ENCODE measurements at places on chromosomes 7 and 10.

GRCh38 chr10:32982293-32982709, 24.3 kb upstream of the ITGB1 start:
- peak; percentile 74 for DNase-seq

DNA sequence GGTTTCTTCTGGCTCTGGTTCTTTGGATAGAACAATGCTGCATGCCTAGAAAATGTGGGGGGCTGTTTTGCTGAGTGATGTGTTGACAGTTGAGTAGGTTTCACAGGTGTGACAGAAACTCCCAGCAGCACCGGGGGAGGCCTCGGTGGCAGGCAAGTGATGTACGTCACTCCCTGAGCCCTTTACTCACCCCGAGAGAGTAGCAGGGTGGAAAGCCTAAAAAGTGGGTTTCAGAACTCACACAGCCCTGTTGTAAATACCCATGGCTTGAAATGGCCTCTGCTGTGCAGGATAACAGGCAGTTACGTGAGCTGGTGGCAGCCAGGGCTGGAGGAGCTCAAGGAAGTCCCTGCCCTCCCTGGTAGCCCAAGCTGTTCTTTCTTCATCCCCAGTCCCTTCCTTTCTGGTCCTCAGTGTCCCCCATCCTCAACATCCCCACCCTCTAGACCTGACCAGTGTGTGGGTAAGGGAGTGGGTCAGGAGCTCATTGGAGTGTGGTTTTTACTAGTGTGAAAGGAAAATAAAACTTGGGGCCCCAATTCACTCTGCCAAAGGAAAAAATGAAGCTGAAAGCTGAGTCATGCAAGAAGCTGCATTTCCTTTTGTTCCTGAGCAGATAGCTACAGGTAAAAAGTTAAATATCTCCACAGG, 258.1 kb downstream of the STK31 start:
- DNase-seq = no peak

GRCh38 chr7:29573567-29573966, 9.9 kb downstream of the PRR15 start:
- no peak for DNase-seq

DNA sequence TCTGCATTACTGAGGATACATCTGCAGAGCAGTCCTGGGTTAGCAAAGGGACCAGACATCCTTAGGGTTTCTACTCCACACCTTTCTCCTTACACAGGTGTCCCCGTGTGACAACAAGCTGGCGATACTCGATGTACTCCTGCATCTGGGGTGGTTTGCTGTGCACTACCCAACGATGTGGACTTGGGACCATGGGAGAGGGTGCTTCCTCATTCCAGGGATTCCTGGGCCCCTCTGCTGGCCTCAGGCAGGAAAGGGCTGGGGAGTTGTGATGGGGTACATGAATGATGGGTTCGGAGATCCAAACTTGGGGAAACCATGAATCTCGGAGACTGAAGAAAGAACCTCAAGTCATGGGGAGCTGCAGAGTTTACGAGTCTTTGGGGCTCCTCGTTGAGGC, 179.6 kb upstream of the GALNT17 start:
- DNase-seq = no peak

DNA sequence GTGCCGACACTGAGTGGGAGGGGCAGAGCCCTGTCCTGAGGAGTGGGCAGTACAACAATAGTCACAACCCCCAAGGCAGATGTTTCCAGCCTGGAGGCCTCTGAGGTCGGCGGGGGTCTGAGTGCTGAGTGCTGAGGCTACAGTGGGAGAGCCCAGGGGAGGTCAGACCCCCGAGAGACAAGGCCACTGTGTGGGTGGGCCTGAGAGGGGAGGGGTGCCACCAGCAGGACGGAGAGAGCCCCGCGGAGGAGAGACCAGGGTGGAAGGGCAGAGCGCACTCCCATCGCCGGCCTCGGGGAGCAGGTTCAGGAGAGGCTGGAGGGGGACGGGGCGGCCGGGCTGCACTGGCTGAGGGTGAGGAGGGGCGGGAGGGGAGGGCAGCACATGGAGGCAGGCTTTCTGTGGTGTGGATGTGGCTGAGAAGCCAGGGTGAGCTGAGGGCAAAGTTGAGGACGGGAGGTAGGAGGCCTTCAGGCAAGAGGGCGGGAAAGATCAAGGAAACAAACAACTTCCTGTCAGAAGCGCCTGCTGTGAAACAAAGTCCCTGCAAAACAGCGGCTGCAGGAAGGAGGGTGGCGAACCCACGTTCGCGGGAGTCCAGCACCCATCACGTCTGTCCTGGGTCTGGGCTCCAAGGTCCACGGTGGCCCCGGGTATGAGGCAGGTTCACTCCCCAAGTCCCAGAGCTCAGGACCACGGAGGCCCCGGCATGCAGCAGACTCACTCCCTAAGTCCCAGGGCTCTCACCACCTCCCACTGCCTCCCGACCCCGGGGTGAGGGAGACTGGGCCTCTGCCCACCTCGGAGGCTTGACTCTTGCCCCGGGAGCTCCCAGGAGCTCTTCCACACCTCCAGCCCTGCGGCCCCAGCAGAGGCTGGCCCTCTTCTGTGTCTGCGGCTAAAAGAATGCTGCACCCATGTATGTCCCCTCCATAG, 76.8 kb upstream of the NKX6-2 start:
- DNase-seq = no peak

DNA sequence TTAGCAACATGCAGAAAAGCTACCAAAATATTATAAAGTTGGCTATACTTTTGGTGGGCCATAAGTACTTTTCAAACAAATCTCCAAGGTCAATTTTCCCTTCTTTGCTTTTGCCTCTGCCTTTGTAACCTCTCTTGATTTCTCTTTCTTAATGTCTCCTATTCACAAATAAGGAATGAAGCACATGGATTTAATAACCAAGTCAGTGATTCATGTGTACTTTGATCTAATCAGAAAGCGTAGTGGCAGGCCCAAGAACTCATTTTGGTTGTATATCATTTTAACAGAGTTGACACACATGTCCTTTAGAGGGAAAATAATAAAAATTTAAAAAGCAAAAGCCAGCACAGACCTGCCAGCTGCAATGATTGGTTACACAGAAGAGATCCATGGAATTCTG, 93.7 kb downstream of the FZD1 start:
- no peak for DNase-seq

GRCh38 chr7:83970081-83970480, 224.5 kb downstream of the SEMA3A start:
- DNase-seq = no peak

DNA sequence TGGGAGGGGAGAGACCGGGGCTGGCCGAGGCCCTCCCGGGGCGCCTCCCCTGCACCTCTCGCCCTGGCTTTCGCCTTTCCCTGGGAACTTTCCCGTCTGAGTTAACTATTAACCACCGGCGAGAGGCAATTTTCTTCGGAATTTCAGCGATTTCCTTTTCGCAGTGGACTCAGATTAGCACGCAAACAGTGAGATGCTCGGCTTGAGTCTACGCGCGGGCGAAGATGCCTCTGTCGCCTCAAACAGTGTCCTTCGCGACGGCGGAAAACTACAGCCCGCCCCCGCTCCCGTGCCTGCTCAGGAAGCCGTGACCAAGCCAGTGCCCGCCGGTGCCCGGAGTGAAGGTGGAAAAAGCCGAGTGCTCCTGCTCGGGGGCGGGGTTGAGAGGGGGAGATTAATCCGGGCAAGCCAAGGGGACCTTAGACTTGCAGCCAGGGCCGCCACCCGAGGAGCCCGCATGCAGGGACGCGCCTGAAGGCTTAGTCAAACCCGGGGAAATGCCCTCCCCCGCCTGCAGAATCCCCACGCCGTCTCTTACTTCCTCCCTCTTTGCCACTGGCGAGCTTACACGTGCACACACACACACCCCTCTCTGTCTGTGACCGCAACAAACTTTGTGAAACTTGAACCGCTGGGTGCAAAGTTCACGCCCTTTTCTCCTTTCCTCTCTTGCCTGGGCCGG, 14.5 kb upstream of the PAX2 start:
- no peak for DNase-seq

GRCh38 chr10:88254091-88254490, 329.0 kb downstream of the RNLS start:
- DNase-seq = peak; percentile 59

DNA sequence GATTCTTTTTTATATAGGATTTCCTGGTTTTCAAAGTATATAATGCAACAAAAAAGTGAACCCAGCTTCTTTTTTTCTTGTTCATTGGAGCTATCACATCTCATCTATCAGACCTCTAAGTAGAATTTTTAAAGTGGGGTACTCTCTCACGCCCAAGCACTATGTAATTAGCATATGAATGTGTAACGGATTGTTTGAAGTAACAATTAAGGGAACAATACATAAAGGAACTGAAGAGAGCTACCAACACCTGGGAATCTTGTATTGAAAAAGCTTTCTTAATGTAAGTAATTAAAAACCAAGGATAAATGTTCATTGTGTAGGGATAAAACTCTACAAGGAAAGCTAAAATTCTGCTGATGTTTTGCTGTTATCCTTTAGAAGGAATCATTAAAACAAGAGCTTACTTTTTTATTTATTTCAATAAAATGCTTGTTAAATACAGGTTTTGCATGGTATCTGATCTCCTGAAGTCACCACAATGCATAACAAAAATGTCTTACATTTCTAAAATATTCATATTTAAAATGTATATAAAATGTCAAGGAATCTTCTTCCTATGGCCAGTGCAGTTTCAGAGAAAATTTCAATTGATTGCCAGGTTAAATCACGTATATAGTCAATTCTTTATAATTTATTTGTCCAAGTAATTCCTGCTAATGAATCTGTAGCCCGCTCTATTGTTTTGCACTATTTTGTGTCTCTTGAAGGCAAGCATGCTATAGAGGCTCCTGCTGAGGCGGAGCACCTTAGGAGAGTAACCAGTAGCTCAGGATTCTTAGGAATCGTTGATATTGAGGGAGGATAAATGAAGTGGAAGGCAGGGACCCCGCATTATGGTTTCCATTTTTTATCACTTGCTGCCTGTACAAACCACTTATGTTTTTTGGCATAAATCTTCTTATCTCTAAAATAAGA, 51.6 kb downstream of the PTPRZ1 start:
- DNase-seq = no peak

DNA sequence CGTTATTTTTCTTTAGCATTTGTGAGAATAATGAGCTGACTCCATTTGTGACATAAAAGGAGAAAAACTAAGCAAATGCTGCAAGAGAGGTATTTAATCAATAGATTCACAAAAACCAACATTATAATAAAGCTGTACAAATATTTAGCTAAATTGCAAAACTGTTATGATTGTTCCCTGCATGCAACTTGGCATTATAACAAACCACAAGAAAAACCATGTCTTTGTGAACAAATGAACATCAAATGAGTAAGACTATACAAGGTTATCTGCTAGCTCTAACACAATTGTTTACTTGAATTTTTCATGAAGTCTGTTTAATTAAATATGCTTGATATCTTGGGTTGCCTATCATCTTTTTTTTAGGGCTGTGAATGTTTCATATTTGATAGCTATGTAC, 50.8 kb upstream of the PPP1R9A start:
- DNase-seq = no peak

- DNase-seq = no peak
These were observed 673 bp downstream of the OPN1SW start for GRCh38 chr7:128774921-128775320.

DNA sequence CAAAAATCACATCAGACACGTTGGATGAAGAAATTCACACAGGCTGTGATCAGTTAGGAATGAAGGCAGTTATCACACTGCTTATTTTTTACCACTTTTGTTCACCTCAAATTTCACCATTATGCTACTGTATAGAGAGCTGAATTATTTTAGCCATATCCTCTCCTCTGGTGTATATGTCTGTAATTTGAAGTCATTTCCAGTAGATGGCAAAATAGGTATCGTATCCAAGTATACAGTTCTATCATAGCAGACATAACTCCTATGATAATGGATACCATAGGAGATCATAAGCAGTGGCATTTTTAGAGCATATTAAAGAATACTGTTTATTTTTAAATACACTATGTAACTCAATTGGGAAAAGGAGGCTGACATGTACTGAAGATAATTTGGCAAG, 909.7 kb downstream of the DNAJB9 start:
- DNase-seq = no peak

DNA sequence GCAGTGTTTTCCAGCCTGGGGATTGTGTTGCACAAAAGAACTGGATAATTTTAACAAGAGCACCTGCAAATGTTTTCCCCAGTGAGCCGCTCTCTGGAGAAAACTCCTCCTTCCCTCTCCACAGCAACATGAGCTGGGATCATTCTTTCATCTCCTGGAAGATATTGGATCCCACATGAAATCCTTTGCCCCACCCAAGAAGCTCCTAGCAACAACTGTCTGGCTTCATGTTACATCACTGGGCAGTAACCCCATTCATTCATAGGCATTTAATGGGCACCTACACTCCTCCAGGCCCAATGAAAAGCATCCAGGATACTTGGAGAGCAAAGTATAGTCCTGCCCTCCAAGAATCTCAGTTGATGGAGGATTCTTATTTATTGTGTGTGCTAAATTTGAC, 27.2 kb downstream of the LSM5 start:
- no peak for DNase-seq

- no peak for DNase-seq
These were observed 51.2 kb upstream of the CFAP46 start for GRCh38 chr10:132993271-132994184.

- no peak for DNase-seq
These were observed 53.1 kb downstream of the PTEN start for GRCh38 chr10:87916515-87916914.

DNA sequence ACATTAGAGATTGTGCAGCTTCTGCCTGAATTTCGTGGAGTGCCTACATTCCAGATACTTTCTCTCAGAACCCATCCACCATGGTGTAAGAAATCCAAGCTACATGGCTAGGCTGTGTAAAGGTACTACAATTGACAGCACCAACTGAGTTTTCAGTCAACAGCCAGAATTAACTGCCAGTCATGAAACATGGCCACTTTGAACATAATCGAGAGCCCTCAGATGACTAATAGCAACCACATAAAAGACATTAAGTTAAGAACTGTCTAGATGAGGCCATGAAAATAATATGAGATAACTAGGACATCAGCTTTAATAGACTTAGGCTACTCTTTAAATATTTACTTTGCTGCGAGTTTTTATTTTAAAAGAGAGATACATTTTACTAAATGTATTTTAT, 1106.8 kb upstream of the LRRTM3 start:
- DNase-seq = no peak

DNA sequence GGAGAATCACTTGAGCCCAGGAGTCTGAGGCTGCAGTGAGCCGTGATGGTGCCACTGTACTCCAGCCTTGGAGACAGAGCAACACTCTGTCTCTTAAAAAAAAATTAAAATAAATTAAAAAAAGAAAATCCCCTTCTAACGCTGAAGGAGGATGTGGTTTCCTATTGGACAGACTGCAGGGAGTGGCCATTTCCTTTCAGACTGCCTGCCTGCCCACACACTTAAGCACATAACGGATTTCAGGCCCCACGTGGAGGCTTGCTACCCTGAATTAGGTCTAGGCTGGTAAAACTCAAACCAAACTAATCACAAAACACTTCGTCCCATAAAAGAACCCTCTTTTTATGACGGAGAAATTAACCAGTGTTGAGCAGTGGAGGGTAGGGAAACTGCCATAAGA, 34.0 kb downstream of the GATA3 start:
- DNase-seq = no peak

DNA sequence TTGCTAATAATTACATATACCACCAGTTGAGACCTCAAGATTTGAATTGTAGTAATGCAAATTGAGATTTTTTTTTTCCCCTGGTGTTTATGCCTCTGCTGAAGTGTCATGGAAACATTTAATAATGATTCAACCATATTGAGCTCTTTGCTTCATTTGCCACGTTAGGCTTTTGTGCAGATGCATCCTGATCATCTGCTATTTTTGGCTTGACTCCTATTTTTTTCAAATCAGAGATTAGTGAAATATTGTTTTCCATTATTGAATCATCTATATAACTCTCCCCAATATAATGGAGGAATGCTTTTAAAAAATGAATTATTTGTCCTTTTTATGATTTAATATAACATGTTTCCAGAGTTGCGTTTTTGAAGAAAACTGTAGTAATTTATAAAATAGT, 115.1 kb downstream of the SRI start:
- DNase-seq = no peak

- no peak for DNase-seq
These were observed 1.5 kb upstream of the DLX5 start for GRCh38 chr7:97025983-97026714.

All from BJ (cell line).